ENCODE measurements at places on chromosomes 6 and 20.

GRCh38 chr6:116165596-116165995, 39.7 kb upstream of the COL10A1 start:
- no peak for DNase-seq

GRCh38 chr6:158707120-158707820, 57.4 kb downstream of the SYTL3 start:
- no peak for DNase-seq

DNA sequence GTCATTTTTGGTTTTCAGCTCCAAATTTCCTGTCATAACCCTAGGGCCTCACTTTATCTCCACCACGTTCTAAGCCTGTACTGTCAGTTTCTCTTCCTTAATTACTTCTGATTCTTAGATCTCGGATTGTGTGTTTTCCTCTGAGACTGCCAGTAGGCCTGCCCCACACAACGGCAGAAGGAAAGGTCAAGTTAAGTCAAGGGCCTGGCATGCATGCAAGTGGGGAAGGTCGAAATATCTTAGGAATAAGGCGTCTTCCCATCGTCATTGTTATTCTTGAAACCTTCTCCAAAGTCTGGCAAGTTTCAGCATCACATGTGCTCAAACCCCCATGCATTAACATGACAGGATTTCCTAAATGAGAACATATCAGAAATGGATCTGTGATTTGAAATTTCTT, 203.5 kb upstream of the TSHZ2 start:
- no peak for DNase-seq

DNA sequence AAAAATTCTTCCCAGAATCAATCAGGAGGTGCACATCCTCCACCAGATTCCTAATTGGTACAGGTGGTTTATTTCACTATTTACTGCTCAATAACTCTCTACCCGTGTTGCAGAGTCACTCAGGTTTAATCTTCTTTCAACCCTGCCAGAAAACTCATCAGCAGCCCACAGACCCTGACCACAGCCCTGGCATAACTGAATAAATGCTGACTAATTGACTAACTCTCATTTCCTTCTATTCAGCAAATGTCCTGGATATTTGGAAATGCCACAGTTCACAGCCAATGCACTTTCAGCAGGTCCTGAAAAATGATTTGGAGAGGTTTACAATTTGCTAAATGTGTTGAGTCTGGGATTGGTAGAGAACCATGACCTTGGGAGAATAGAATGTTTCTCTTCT, 62.3 kb downstream of the TRMT6 start:
- no peak for DNase-seq

- DNase-seq, result no peak
Measured at GRCh38 chr6:164243012-164243610, 828.6 kb downstream of the QKI start.

DNA sequence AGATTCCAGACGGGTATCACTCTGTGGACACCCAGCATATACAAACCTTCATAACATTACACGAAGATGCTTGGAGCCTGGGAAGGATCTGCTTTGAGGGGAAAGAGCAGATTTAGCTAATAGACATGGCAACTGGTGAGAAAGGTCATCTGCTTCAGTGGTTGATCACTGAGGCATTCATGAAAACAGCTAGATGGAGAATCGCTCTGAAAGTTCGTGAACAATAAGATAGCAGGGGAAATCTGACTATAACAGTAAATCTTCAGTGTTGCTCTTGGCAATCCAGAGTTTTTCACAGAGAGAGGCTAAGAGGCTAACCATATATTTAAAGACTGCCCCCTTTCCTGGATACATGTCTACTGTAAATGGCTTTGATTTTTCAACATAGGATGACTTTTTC, 245.3 kb downstream of the FARS2 start:
- DNase-seq, result no peak

GRCh38 chr6:72504406-72504805, 117.5 kb upstream of the KCNQ5 start:
- DNase-seq, result no peak

GRCh38 chr20:62454904-62455636, 20.7 kb downstream of the GATA5 start:
- no peak for DNase-seq

All from effector CD8-positive, alpha-beta T cell (primary cell).